ENCODE measurements at places on chromosomes 5 and 9. TPM values are rescaled to one million over a fixed set of nuclear protein-coding genes. Genes with fewer than 3 reads are reported as not detected.

PPIP5K2 gene
- total RNA-seq, result 49.5 TPM

PCDHB16 gene
- not detected for total RNA-seq

RXRA gene
- 20.9 TPM for total RNA-seq

OR1J4 gene
- not detected for total RNA-seq

STK10 gene
- 144 TPM for total RNA-seq

SMIM32 gene
- not detected for total RNA-seq

ZNG1F gene
- total RNA-seq, result 7.3 TPM

PAXX gene
- 67.1 TPM for total RNA-seq

AGPAT2 gene
- total RNA-seq, result 10.4 TPM

FAM219A gene
- 12.9 TPM for total RNA-seq

SH3RF2 gene
- 0.43 TPM for total RNA-seq

RAB3C gene
- not detected for total RNA-seq

PCSK5 gene
- 3.1 TPM for total RNA-seq

FOXI1 gene
- not detected for total RNA-seq

LCN12 gene
- 1.1 TPM for total RNA-seq

GPRIN1 gene
- total RNA-seq, result 4.1 TPM

SAPCD2 gene
- 6.4 TPM for total RNA-seq

UBAP2 gene
- total RNA-seq, result 42.7 TPM

ALDOB gene
- total RNA-seq, result not detected

GCNT4 gene
- 1.9 TPM for total RNA-seq

SH3TC2 gene
- not detected for total RNA-seq

FGD3 gene
- 41.8 TPM for total RNA-seq

QSOX2 gene
- total RNA-seq, result 21.2 TPM

GADD45G gene
- total RNA-seq, result 1.6 TPM

MAMDC2 gene
- total RNA-seq, result not detected

TUSC1 gene
- 0.79 TPM for total RNA-seq

SLC25A48 gene
- not detected for total RNA-seq

CDKN2B gene
- total RNA-seq, result not detected

Measured in activated CD4-positive, alpha-beta T cell treated with anti-CD3 and anti-CD28 coated beads for 36 hours (primary cell).